ENCODE measurements at places on chromosomes 16 and 17.

DNA sequence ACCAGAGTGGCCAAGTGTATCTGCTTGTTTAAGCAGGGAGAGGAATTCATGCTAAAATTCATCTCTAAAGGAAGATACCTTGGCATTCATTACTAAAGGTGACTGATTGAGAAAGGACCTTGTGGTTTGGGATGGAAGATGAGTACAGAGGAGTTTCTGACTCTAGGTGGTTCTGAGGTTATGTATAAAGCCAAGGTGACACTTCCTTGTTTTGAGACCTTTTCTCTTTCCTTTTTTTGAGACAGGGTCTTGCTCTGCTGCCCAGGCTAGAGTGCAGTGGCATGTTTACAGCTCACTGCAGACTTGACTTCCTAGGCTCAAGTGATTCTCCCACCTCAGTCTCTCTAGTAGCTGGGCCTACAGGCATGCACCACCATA is 9.1 kb downstream of the ABHD15 start:
- no peak for DNase-seq

DNA sequence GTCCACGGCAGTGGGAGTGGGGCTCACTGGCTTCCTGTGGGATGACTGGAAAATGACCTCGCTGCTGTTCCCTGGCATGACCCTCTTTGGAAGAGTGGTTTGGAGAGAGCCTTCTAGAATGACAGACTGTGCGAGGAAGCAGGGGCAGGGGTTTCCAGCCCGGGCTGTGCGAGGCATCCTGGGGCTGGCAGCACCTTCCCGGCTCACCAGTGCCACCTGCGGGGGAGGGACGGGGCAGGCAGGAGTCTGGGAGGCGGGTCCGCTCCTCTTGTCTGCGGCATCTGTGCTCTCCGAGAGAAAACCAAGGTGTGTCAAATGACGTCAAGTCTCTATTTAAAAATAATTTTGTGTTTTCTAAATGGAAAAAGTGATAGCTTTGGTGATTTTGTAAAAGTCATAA is 7.8 kb upstream of the RNF213 start:
- DNase-seq = no peak

GRCh38 chr16:67459066-67459860 is 21.7 kb downstream of the ATP6V0D1 start:
- DNase-seq = peak; percentile 25

- peak; percentile 88 for DNase-seq
Observed at GRCh38 chr16:85123891-85124635, 11.8 kb upstream of the CIBAR2 start.

- no peak for DNase-seq
Observed at GRCh38 chr16:49454426-49455180, 81.0 kb downstream of the C16orf78 start.

DNA sequence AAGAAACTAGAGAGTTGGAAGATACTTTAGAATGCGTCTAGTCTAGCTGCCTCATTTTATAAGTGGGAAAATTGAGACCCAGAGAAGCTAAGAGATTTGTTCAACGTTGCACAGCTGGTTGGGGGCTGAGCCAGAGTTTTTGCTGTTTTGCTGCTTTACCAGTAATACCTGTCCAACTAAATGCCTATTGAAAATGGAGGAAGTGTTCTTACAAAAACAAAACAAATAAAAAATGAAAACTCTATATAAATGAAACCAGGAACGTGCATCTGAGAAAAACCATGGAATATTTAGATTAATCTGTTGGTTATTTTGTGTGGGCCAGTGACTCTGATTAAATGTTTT is 13.8 kb downstream of the NLK start:
- DNase-seq = no peak

GRCh38 chr17:79945591-79946255 is 89.9 kb downstream of the TBC1D16 start:
- DNase-seq = no peak

DNA sequence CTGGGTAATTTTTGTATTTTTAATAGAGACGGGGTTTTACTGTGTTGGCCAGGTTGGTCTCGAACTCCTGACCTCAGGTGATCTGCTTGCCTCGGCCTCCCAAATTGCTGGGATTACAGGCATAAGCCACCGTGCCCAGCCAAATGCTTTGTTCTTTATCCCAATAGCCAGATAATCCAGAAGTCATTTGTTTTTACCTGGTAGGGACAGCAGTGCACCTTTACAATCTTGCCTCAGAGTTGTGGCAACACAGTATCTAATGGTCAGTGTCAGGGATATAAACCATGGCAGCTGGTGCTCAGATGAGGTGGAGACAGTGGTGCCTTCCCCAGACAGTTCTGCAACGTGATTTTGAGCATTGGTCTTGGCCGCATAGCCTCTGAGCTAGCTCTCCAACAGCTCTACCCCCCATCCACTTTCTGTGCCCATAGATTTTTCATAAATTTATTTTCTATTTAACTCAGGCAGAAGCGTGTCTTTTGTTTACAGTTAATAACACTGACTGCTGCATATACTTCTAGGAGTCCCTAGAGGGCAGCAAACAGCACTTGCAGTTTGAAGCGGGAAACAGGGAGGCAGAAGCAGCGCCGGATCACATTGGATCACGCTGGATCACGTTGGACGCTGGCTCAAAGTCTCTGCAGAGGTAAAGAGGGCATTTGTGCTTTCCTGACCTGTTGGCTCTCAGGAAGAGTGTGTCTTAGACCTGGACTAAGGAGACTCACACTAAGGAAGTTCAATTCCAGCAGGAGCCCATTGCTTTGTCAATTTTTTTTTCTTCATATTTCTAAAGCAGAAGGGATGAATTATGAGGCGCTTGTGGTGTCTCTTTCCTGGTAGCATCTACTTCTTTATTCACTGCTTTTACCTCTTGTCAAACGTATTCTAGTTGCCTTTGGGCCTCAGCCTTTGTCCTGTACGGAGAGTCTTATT is 5.1 kb upstream of the GGT6 start:
- peak; percentile 81 for DNase-seq
